Right atrium auricular region (tissue), 2 donors: ENCODE measurements at places on chromosomes 4 and X.
A peak's percentile ranks its signal among the peaks of the same experiment; 100 is the strongest.

GRCh38 chr4:154982187-154983047 lies 201.3 kb downstream of the RBM46 start:
- peak; percentile 70 for DNase-seq

DNA sequence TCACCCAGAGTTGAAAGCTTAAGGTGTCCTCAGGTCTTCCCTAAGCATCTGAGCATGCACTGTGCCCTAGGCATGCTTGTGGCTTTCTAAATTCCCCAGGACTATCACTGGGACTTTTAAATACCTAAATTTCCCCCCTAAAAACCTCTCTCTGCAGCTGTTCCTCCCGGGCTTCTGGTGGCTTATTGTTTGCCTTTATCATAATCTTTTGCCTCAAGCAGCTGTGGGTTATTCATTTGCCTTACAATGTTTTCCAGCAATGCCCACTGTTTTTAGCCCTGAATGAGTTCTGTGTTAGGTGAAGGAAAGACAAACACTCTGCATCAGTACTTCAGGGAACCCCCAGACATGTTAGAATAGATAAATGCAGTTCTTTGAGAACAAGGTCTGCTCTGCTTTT lies 455.0 kb downstream of the ZIC3 start:
- DNase-seq: no peak

DNA sequence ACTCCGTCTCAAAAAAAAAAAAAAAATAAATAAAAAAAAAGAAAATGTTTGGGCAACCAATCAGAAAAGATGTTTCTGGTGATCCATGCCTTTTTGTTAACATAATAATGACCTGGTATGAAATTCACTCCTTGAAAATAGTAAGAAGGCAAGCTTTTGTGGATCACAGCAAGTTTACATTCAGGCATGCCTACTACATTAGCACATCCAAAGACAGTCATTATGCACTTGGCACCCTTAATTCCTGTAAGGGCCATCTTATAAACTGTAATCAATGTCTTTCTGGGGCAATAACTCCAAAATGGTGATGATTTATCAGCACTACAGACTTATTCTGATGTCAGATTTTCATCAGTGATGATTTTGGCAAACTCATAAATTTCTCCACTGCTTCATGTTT lies 1871.6 kb upstream of the AGA start:
- no peak for DNase-seq

DNA sequence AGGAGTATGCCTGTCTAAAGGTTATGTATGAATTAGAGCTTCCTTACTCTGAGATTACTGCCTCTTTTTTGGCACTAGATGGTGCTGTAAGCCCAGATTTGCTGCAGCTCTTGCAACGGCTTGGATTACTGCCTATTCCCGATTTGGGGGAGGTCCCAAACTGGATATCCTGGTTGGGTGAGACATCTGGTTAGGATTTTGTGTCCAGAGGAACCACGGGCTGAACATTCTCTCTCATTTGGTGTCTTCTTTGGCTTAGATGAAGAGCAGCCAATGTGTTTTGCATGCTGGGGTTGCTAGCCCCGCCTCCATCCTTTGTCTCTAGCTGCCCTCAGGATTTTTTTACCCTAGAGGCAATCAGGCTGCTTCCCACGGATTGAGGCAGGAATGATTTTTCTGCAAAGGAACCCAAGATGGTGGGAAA lies 31.9 kb downstream of the F8A1 start:
- DNase-seq: peak; percentile 58

- DNase-seq: no peak
Measured at GRCh38 chrX:84216406-84216805, 28.4 kb upstream of the RPS6KA6 start.

DNA sequence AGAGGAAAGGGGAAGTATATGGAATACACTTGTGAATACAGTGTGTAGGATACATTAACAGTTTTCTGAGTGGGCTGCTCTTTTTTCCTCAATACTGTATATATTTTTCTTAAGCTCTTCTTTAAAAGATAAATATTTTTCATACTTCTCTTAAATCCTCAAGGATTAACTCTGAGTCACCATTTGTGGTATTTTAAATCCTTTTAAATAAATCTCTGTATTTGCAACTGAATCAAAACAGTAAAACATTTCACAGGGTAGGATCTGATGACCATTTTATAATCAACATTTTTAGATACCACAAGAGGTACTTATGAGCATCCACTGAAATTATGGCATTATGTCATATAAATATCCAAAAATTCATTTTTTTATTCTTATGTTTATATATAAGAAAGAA lies 87.6 kb downstream of the GAB1 start:
- no peak for DNase-seq

DNA sequence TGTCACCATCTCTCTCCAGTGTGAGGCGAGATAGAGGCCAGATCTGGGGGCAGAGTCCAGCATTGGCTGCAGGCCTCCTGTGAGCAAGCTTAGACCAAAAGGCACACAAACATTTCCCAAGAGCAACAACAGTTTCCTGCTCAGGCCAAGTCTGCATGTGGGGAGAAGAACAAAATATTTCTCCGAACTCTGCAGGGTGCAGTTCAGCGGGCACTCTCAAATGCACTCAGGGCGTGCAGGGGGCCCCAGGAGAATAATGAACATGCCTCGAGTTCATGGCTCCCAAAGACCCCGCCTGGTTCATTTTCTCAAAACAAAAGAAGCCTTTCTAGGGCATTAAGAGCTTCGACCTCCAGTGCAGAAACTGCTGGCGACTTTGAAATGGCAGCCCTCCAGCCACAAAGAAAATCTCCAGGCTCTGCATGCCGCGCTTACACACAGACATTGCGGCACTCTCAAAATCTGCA lies 57.8 kb upstream of the HELT start:
- peak; percentile 28 for DNase-seq

- DNase-seq: no peak
Measured at GRCh38 chr4:10655968-10656367, 28.6 kb downstream of the CLNK start.

DNA sequence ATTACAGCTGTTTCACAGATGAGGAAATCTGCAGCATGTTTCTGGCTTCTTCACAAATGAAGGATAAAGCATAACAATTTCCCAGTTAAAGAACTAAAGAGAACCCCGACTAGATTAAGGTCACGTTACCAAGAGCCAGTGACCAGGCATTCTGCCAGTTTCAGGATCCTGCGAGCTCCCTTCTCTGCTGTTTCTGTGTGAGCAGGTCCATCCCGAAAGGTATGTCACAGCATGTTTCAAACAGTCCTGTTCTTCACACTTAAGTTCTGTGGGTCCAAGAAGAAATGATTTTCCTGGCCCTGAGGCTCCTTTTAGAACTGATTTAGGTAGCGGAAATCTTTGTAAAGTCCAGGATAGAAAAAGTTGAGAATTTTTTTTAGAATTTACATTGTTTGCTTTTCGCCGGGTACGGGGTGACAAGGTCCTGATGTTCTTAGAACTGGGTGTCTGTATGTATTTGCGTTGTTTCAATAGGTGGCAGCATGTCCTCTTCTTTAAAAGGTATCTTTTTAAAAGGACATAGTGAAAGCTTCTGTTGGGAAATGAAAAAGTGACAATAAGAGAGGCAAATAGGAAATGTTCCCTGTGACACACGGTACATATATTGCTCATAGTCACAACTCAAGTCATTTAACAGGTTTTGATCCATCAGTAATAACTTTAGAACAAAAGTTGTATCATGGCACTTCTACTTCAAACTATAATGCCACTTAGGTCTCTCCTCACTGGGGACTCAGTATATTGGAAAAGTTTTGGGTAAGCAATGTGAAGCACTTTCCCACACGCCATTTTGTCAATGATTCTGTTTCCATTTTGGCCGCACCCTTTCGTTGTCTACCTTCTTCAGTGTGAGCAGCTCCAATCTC lies 18.4 kb downstream of the IL21 start:
- no peak for DNase-seq

- DNase-seq: no peak
Measured at GRCh38 chrX:154018518-154019060, 1.1 kb downstream of the IRAK1 start.

DNA sequence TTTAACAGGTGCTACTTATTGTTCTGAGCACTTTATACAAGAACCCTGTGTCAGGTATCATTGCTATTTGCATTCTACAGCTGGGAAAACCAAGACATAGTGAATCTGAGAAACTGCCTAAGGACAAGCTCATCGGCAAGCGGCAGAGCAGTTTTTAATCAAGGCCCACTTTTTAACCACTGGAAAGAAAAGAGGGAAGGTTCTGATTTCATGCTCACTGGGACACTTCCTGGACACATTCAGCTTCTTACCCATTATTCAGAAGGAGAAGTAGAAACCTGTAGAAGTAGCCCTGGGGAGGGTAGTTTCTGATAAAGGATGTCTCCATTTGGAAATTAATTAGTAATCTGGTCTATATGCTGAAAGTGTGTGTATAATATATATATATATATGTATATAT lies 2.5 kb upstream of the LNX1 start:
- DNase-seq: no peak

GRCh38 chrX:103565752-103566151 lies 19.6 kb upstream of the TCEAL4 start:
- DNase-seq: no peak

- no peak for DNase-seq
Measured at GRCh38 chr4:117328333-117328732, 243.0 kb upstream of the TRAM1L1 start.

GRCh38 chrX:50003927-50004326 lies 81.5 kb downstream of the CLCN5 start:
- no peak for DNase-seq

- no peak for DNase-seq
Measured at GRCh38 chrX:8731559-8732395, at the start of gene ANOS1. ANOS1 (minus strand) TSS chrX:8732137; CDS start chrX:8732036, 101 bp downstream.

DNA sequence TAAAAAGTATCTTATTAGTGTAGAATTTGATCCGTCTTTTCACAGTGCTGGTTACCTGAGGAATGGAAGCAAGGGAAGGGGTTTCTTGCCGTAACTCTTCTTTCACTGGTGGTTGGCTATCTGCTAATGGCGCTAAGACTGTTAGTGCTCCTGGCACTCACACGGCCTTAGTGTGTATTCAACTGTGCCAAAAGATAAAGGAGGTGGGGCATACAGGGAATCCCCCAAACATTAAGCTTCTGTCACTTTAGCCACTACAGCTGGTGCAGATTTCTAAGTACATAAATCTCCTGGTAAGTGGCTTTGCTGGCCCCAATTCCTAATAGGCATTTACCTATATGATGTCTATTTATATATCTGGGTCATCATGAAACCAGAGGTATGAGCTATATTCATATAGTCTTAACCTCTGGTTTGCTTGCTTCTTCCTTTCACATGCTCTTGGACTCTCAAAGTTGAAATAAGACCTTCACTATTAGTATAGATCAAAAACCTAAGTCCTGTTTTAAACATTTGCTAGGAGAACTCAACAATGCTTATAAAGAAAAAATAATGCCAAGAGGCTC lies 95.1 kb downstream of the TSPAN7 start:
- no peak for DNase-seq

DNA sequence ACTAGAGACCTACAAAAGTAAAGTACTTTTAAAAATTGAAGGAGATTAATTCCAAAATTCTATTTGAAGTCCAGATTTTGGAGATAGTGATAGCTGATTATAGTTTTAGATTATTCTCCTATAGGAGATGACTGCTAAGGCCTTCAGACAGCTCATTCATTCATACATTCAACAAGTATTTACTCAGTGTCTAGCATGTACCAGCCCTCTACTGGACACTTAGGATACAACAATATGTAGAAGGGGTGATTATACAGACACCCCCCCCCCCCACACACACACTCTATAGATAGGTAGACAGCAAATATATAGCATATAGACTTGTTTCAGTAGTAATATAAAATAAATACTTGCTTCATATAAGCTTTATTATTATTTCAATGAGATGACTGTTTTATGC lies 60.4 kb upstream of the TAF9B start:
- DNase-seq: no peak

DNA sequence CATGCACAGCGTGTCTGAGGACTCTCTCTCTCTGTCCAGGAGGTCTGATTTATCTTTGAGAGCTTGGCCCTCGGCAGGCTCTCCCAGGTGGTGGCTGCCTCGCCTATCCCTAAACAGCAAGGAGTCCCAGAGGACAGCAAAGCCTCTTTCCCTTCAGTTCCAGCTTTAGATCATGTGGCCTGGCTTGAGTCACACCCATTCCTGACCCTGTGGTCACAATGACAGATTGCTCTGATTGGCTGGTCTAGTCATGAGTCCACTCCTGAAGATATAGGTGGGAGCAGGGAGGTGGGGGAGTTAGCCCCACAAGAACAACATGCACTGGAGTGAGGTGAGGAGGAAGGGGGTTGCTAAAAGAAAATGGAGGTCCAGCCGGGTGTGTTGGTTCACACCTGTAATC lies 12.1 kb upstream of the PORCN start:
- DNase-seq: no peak

- no peak for DNase-seq
Measured at GRCh38 chr4:52861171-52861823, 820 bp upstream of the RASL11B start.

DNA sequence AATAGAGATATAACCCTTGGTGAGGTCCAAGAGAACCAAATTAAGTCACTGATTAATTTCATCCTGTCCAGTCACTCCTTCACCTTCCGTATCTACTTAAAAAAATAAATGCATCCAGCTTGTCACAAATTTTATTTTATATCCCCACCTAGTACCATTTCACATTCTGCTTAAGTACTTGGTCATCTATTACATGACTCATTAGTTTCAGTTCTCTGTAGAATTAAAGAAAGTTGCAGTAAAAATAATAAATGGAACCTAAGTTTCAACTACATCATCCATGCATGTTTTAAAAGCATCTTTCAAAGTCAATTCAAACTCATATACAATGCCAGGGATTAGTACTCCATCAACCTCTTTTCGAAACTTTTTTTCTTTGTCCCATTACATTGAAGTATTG lies 130.2 kb downstream of the SH2D1A start:
- DNase-seq: no peak

- no peak for DNase-seq
Measured at GRCh38 chrX:134647477-134647877, 10.8 kb downstream of the PLAC1 start.

GRCh38 chr4:137000432-137000831 lies 531.9 kb downstream of the PCDH18 start:
- no peak for DNase-seq

DNA sequence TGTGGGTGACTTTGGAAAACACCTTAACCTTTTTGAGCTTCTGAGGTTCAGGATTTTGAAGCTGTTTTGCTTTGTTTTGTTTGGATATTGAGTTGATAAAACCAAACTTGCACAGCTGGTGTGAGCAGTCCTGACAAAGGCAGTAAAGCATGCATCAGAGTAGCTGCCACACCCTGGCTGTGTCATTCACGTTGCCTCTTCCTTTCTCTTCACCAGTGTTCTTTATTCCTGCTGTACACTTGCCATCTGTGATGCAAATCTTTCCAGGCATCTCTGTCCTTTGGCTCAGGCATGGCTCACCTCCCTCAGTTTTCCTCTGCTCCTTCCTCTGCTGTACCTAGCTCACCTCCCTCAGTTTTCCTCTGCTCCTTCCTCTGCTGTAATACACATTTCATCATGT lies 1850.2 kb upstream of the AGA start:
- no peak for DNase-seq

GRCh38 chr4:75696071-75696470 lies 22.9 kb upstream of the G3BP2 start:
- DNase-seq: no peak

- no peak for DNase-seq
Measured at GRCh38 chrX:154040863-154041262, 21.2 kb upstream of the IRAK1 start.
